ENCODE measurements at places on chromosomes 5 and 9.
A peak's percentile ranks its signal among the peaks of the same experiment; 100 is the strongest.

- DNase-seq, result no peak
These were observed 113.4 kb downstream of the ST8SIA4 start for GRCh38 chr5:100789694-100790093.

DNA sequence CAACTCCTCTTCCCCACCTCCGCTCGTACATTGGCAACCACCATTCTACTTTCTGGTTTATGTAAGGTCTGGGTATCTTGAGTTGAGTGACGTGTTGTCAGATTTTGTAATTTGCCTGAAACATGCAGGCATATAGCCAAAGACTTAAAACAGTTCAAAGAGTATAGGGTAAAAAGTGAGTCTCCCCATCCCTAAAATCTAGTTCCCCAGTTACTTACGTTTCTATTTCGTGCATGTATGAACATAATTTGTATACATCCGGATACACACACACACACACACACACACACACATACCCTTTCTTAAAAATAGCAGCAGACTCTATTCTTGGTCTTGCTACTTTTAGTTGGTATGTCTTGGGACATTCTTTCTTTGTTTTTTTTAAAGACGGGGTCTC lies 915 bp downstream of the HSDL2 start:
- DNase-seq, result peak; percentile 36

DNA sequence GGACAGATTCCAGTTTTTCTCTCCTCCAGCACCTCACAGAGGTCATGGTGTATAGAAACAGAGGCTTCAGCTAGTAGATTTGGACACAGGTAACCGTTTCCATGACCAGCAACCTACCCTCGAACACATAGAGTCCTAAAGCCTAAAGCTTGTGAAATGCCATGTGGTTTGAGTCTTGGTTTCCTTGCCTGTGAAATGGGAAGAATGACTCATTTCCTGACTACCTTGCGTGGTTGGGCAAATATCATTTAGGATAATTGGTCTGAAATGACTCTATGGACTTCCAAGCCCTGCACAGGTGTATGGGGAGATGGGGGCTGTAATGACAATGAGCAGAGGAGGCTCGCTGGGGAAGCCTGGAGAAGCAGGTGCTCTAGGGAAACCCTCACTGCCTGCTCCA lies 134.6 kb downstream of the TTLL11 start:
- DNase-seq, result no peak

DNA sequence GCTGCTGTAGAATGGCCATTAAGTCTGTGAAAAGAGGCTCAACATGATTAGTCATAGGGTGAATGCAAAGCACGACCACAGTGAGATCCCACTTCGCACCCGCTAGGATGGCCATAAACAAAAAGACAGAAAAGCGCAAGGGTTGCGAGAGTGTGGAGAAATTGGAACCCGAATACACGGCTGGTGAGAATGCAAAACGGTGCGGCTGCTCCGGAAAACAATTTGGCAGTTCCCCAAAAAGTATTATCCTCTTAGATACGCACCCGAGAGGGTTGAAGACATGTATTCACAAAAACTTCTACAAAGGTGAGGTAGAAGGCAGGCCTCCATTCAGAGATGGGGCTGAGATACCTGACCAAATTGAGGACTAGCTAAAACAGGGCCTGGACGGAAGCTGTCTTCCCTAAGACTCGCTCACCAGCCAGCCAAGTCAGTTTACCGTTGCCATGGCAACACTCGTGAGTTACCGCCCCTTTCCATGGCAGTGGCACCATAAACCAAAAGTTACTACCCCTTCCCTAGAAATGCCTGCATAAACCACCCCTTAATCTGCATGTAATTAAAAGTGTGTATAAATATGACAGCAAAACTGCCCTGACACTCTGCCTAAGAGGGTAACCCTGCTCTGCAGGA lies 726 bp upstream of the PSMB7 start:
- no peak for DNase-seq

DNA sequence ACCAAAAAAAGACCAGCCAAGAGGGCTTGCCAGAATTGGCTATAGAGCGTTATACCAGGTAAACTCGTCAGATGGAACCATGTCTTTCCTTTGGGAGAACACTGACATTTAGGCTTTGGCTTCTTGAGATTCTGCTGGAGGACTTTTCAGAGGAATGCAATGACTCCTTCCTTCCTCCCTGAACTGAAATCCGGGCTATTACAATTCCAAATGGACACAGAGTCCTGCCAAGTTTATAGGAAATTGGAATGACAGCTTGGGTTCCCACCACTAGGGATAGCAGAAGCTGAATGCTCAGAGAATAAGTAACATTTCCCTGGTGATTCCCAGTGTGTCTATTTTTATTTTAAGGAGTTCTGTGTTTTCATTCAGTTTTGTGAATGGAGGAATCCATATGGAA lies 143.0 kb downstream of the FGF1 start:
- DNase-seq, result no peak

DNA sequence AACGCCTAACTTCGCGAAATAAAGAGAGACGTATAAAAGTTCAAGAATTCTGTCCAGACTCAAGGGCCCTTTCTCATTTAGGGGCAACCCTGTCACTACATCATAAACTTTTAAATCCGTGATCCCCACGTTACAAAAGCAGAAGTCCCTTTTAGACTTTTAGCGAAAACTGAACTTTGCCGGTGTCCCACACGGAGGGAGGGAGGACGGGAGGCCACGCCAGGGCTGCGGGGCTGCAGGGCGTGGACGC lies 515 bp upstream of the F2R start:
- peak; percentile 58 for DNase-seq

GRCh38 chr9:133585481-133586351 lies 23.5 kb downstream of the FAM163B start:
- DNase-seq, result no peak

DNA sequence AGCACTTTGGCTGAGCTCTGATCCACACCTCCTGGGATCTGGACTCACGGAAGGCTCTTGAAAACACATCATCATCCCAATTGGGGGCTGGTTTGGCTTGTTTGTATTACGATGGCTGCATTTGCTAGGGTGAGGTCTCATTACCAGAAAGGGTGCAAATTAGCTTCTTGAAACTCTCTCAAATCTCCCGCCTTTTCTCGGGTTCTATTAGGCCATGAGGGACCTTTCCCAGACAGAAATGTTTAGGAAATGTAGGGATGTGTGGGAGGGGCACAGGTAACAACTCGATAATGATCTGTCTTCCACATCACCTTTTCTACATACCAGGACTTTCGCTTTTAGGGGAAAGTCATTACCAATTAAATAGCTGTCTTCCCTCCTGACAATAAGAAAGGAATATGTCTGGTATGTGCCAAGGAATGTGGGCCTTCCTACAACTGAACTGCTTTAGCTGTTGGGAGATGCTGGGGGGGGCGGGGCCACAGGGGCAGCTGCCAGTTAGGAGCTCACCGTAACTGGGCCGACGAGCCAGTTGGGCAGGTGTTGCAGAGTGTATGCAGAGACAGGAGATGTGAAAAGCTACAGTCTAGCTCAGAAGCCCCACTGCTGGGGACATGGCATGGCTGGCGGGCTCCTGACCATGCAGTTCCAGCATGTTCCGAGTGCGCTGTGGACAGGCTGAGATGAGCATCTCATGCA lies 71.2 kb downstream of the AK8 start:
- no peak for DNase-seq

- DNase-seq, result peak; percentile 43
These were observed 46.4 kb upstream of the STK32A start for GRCh38 chr5:147188200-147189108.

DNA sequence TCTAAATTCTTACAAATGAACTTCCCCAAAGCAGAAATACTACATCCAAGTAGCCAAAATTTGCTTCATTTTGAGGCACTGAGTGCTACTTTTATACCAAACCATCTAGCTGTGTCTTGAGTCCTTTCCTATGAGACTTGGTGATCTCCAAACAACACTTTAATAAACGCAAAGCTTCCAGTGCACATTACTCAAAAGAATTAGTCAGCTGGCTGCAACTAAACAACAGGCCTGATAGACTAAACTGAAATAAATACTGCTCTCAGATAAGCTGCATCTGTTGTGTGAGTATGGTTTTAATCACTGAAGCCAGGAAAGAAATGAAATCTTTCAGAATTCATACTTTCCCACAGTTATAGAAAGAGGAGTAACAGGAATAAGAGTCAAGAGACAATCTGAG lies 80.3 kb downstream of the VCAN start:
- no peak for DNase-seq

- no peak for DNase-seq
These were observed 63.7 kb downstream of the S1PR3 start for GRCh38 chr9:89054865-89055495.

DNA sequence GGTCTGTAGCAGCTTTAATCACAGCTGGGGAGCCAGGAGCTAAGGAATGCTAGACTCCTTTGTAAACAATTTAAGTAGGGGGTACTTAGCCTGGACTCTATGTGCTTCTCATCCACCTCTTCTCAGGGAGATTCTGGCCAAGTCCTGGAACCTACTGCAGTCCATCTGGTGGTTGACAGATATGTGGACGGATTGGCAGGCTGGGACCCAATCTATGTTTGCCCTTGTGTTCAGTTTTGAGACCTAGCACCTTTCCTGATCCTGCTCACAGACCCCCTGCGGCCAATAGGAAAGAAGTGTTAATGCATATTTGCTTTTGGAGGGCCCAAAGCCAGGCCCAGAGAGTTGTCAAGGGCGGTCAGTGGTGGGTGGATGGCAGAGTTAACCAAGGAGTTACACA lies 6.4 kb downstream of the SLC22A5 start:
- DNase-seq, result no peak

DNA sequence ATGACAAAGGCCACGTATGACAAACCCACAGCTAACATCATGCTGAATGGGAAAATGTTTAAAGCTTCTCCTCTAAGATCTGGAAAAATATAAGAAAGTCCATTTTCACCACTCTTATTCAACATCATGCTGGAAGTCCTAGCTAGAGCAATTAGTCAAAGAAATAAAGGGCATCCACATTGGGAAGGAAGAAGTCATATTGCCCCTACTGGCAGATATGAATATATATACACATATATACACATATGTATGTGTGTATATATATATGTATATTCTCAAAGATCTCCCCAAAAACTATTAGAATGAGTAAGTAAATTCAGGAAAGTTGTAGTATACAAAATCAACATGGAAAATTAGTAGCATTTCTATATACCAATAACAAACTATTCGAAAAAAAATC lies 17.1 kb downstream of the APBA1 start:
- DNase-seq, result no peak

GRCh38 chr9:69997524-69997923 lies 46.1 kb upstream of the MAMDC2 start:
- DNase-seq, result no peak

DNA sequence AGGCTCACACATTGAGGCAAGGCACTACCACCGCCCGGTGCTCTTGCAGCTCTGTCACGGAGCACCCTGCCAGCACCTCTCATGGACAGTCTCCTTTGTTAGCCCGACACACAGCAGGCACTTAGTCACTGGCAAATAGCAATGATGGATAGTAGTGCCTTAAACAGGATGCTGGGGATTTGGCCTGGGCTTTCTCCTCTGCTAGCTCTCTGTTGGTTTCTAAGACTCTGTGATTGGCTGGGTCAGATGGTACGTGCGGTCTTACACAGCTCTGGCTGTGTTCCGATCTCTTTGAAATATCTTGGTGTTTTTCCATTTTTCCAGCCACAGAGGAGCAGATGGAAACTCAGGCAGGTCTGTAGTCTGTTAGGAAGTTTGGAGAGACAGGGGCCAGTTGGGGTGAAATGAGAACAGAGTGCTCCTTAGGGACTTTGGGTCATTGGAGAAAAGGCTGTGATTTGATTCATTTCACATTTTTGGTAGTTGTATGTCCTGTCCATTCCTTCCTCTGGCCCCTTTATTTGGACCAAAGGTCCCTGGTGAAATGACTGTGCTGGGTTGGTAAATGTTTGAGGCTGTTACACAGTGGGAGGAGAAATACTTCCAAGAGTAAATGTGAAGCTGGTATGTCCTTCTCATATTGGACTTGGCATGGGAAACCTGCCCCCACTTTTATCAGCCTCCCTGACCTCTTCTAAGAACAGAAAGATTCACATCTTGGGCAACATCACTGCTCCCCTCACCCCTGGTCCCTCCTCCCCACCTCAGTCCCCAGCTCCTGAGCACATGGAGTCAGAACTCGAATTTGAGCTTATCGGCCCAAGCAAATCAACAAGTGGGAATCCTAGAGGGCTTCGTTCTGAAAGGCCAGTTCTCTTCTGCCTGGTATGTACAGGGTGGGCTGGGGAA lies 3.4 kb downstream of the SMIM3 start:
- DNase-seq, result no peak

DNA sequence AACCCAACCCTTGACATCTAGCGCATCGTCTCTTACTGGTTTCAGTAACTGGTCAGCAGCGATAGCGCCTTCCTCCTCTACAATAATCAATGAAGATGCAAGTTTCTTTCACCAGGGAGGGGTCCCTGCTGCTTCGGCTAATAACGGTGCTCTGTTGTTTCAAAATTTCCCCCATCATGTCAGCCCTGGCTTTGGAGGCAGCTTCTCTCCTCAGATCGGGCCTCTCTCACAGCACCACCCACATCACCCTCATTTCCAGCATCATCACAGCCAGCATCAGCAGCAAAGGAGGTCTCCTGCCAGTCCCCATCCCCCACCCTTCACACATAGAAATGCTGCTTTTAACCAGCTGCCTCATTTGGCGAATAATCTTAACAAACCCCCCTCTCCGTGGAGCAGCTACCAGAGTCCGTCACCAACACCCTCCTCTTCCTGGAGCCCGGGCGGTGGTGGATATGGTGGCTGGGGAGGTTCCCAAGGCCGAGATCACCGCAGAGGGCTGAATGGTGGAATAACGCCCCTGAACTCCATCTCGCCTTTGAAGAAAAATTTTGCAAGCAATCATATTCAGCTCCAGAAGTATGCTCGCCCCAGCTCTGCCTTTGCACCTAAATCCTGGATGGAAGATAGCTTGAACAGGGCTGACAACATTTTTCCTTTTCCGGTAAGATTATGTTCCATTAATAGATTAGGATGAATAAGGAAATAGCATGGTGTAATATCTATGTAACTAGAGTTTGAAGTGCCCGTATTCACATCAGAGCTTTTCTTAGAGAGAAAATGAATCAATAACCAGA lies 2.2 kb downstream of the CPEB4 start:
- DNase-seq, result no peak

GRCh38 chr5:40557501-40557900 lies 122.2 kb upstream of the PTGER4 start:
- DNase-seq, result no peak

GRCh38 chr9:123191680-123192079 lies 76.7 kb downstream of the STRBP start:
- DNase-seq, result no peak

GRCh38 chr5:57386958-57387357 lies 95.7 kb downstream of the ACTBL2 start:
- DNase-seq, result no peak

GRCh38 chr5:128237546-128237945 lies 154.0 kb downstream of the SLC12A2 start:
- DNase-seq, result no peak

GRCh38 chr5:16065831-16066230 lies 113.8 kb downstream of the MARCHF11 start:
- DNase-seq, result no peak

Data from GM13977 (cell line).